Stimulated activated CD4-positive, alpha-beta T cell treated with anti-CD3 and anti-CD28 coated beads, Interleukin-4, amount 100 ng/mL, for 24 hours (primary cell): ENCODE measurements at places on chromosomes 16 and 17.

DNA sequence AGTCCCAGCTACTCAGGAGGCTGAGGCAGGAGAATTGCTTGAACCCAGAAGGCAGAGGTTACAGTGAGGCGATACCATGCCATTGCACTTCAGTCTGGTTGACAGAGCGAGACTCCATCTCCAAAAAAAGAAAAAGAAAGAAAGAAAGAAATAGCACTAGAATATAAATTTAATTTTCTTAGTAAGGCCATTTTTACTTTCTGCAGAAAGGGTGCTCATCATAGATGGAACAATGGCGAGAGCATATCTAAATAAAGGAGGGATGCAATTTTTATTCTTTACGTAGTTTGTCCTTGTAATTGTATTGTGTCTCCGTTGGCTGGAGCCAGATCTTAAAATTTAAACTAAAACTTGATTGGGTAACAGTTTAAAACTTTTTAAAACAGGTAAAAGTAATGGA lies 85.6 kb upstream of the RPRML start:
- DNase-seq: no peak

GRCh38 chr17:18132711-18133110 lies 24.2 kb downstream of the MYO15A start:
- DNase-seq: no peak

DNA sequence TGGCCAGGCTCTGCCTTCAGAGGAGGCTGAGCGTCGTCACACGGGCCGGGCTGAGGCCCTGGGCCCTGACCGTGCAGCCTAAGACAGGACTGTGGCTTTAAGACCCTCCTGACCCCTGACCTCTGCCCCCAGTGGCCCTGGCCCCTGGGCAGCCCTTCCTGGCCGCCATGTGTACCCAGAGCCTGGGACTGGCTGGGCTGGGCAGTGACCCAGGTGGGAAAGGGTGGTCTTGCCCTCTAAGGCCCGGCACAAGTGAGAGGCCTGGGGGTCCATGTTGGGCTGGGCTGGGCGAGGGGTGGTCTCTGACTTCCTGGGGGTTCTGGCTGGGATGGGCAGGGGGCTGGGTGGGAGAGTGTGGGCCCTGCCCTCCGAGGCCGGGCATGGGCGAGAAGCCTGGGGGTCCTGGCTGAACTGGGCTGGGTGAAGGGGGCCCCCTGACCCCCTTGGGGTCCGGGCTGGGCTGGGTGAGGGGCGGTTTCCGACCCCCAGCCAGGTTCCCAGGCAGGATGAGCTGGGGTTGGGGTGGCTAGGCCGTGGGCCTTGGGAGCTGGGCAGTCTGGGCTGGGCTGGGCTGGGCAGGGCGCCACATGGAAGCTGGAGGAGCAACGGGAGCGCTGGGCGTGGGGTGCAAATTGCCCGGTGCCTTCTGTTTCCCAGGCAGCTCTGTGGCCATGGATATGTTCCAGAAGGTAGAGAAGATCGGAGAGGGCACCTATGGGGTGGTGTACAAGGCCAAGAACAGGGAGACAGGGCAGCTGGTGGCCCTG lies at the start of gene CDK3:
CDK3 (plus strand) TSS at position 101 of the 767 bp plus-strand sequence; CDS start at position 672, 571 bp downstream.
- no peak for DNase-seq

- no peak for DNase-seq
Observed at GRCh38 chr17:58005031-58005727, 1.9 kb downstream of the SRSF1 start.

GRCh38 chr16:6548507-6548906 lies 784.1 kb upstream of the RBFOX1 start:
- no peak for DNase-seq

DNA sequence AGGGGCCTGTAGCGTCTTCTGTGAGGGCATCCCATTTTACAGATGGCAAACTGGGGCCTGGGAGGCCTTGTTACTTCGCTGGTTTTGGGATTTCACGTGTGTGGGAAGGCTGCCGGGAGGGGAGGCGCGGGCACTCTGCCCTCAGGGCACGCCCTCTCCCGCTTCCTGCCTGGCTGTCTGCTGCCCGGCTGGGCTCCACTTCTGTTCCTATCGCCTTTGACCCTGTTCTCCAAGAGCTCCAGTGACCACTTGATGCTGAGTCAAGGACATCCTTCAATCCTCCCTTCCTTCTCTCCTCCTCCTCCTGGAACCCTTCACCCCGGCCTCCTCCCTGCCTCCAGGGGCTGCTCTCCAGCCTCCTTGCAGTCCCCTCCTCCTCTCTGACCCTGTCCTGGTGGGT lies 16.0 kb downstream of the SPNS3 start:
- no peak for DNase-seq

- no peak for DNase-seq
Observed at GRCh38 chr17:49454050-49454449, 39.4 kb upstream of the PHB1 start.

- DNase-seq: no peak
Observed at GRCh38 chr17:34398990-34399389, 36.0 kb upstream of the CCL1 start.

GRCh38 chr17:32253117-32253611 lies 12.5 kb upstream of the RHBDL3 start:
- DNase-seq: peak; percentile 73

DNA sequence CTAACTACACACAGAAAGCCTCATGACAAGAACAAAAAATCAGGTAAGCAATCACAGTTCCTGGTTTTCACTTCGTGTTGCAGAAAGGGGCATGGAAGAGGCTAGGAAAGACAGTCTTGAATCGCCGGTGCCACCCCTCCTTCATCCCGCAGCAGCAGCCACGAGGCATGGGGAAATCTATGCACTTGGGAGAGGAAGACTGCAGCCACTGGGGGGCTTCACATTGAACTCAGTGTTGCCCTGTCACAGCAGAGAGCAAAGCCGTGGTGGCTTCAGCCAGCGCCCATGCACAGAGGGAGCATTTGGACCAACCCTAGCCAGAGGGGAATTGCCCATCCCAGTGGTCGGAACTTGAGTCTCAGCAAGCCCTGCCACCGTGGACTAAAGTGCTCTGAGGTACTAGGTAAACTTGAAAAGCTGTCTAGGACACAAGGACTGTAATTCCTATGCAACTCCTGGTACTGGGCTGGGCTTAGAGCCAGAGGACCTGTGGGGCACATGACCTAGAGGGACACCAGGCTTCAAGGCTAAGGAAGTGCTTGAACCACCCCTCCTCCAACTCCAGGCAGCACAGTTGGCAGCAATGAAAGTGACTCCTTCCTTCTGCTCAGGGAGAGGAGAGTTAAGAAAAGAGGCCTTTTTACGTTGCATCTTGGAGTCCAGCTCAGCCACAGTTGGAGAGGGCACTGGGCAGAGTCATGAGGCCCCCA lies 35.2 kb upstream of the ATP2C2 start:
- no peak for DNase-seq

DNA sequence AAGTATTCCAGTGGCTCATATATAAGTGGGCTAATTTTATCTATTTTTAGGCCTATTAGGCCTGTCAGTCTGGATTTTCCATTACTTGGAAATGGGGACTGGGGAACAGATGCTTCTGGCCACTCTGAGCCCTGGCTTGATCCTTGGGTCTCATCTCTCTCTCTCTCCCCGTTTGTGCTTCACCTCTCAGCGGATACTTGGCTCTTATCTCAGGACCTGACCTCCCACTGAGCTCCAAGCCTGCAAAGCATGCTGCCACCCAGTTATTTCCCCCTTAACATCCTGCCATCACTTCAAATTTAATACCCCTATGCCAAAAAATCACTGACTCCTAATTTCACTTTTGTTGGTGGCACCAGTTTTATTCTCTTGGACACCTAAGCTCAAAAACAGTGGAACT lies 4.2 kb downstream of the ZNF843 start:
- DNase-seq: no peak
